ENCODE measurements at places on chromosomes 1 and 21.

GRCh38 chr1:6581561-6582305, 1.9 kb downstream of the ZBTB48 start:
- no peak for DNase-seq

DNA sequence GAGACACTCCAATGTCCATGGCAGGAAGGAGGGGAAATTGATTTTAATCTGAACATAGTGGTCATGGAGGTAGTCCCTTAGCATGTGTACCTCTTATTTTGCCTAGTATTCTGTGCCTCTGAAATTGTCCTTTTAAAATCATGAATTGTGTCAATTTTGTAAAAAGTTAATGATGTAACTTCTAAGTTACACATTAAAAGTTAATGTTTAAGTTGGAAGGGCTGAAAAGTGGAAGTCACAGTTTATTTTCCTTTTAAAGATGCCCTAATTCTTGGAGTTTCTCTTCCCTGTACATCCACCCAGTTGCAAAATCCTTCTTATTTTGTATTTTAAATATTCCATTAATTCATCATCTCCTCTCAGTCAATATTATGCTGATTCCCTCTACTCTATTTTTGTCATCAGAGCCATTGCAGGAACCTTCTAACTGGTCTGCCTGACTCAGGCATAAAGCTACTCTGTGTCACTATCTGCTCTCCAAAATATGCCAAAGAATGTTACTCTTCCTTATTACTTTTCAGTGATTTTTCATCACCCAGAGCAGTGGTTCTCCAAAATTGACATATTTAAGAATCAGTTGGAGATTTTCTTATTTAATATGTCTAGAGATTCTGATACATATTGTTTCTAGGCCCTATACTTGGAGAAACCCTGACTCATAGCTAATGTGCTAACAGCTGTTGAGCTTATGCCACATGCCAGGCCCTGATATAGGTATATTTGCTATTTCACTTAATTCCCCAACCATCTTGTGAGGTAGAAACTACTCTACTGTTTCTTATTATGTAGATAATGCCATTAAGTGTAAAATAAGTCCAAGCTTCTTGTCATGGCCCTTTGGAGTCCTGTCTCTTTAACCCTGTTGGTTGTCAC, 5.1 kb downstream of the HOOK1 start:
- no peak for DNase-seq

- DNase-seq: no peak
These were observed 21.3 kb downstream of the KIAA0040 start for GRCh38 chr1:175171036-175171913.

- no peak for DNase-seq
These were observed 76.6 kb downstream of the RAB3GAP2 start for GRCh38 chr1:220195701-220196100.

- DNase-seq: no peak
These were observed 14.5 kb downstream of the LAPTM5 start for GRCh38 chr1:30742963-30743559.

GRCh38 chr1:27571439-27572018, 32.4 kb downstream of the AHDC1 start:
- DNase-seq: no peak

GRCh38 chr1:216314379-216315095, 108.7 kb downstream of the USH2A start:
- DNase-seq: no peak

GRCh38 chr1:15094719-15095495, 58.6 kb upstream of the TMEM51 start:
- no peak for DNase-seq

Measured in stimulated activated CD8-positive, alpha-beta memory T cell treated with anti-CD3 and anti-CD28 coated beads, Interleukin-15, amount 100 ng/mL, for 1 hour (primary cell).